ENCODE measurements at places on chromosomes 2 and 18.

DNA sequence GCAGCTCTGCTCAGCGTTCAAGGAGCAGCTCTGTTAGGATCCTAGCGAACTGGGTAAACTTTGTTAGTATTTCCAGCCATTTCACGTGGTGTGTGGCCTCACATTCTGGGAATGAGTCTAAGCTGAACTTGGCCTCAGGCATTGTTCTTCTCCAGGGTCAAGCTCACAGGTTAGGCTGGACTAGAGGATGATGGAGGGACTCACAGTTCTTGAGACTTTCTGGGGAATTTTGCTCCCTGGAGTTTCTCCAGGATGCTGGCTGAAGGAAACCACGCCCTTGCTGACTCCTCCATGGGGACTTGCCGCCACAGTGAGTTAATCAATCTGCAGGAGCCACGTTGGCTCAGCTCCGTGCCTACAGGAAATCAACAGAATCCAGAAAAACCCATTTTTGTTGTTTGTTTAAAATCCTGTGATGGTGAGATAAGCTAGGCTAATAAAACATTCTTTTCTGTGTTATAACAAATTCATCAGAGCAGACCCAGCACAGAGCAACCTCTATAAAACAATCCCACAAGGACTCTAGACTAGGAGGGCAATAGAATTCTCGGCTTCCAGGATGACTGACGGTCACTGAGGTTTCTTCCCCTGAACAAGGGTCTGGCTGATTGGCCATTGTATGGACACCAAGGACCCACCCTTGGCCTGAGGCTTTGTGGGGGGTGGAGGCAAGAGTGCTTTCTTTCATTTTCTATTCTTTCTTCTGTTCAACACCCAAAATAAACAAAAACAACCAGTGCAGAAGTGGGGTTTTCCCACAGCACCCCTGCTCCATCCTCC, 12.6 kb downstream of the CNDP1 start:
- DNase-seq, result no peak

- no peak for DNase-seq
Measured at GRCh38 chr2:109239720-109240119, 110.7 kb downstream of the SH3RF3 start.

- no peak for DNase-seq
Measured at GRCh38 chr18:53795610-53796009, 428.9 kb downstream of the MBD2 start.

- no peak for DNase-seq
Measured at GRCh38 chr2:180442860-180443644, 436.0 kb upstream of the CWC22 start.

DNA sequence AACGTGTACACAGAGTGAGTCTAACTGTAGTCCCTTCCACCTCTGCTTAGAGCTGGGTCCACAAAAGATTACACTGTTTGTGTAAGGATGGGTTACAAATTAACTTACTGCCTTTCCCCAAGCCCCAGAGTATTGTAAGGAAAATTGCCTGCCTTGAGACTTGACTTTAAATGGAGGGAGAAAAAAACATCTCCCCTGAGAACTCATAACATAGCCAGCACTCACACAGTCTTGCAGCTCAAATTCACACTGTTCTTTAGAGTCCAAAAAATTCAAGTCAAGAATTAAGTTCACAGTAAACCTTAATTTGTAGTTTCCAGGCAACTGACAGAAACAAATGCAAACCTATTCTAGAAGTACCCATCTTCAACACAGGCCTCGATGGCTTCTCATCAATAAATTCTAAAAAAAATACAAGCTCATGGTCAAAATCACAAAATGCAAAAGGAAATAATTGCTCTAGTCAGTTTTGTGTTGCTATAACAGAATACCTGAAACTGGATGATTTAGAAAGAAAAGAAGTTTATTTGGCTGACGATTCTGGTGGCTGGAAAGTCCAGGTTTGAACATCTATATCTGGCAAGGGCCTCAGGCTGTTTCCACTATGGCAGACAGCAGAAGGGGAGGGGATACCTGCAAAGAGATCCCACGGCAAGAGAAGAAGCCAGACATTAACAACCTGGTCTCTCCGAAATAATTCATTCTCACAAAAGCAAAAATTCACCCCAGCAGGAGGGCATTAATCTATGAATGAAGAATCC, 34.6 kb upstream of the TMEM17 start:
- no peak for DNase-seq

DNA sequence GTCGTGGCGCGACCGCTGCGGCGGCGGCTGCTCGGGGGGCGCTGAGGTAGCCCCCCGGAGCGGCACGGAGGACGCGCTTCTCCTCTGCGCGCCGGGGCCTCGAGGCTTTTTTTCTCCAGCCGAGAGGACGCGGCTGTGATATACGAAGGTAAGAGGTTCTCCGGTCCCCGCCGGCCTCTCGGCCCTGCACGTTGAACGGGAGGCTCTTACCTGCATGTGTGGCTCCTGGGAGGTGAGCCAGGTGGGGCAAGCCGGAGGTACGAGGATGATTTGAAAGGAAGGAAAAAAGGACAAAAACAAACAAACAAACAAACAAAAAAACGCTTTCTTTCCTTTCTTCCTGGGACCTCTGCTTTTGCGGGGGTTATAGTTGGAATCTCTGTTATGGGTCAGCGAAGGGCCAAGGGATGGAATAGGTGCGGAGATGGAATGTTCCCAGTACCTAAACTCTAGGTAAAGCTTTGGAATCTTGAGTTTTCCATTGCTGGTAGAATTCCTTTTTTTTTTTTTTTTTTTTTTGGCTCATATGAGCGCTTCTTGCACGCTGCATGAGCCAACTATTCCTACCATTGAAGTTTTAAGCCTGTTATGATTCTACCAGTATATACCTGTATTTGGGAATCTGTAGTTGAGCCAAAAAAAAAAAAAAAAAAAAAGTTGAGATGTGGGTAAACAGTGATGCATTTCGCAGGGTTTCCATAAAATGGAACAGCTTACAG, 674 bp downstream of the PTPN4 start:
- peak; percentile 37 for DNase-seq

GRCh38 chr2:235070063-235070706, 118.4 kb downstream of the SH3BP4 start:
- no peak for DNase-seq

GRCh38 chr2:218259099-218259961, 1.5 kb upstream of the GPBAR1 start:
- DNase-seq, result no peak

DNA sequence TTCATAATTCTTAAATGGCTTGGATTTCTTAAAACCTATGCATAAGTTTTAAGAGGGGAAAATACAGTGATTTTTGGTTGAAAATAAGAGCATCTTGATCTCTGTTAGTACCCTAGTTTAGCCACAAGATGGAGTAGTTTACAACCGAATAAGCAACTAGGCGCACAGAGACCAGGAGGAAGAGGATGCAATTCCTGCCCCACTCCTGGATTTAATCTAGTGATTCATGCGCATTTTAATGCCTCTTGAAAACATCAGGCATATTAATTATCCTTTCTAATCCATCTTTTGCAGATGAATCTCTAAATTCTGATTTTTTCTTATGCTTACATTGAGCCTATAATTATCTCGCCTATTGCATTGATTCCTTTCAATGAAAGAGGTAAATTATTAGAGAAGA, 76.7 kb downstream of the MRPS9 start:
- peak; percentile 34 for DNase-seq

DNA sequence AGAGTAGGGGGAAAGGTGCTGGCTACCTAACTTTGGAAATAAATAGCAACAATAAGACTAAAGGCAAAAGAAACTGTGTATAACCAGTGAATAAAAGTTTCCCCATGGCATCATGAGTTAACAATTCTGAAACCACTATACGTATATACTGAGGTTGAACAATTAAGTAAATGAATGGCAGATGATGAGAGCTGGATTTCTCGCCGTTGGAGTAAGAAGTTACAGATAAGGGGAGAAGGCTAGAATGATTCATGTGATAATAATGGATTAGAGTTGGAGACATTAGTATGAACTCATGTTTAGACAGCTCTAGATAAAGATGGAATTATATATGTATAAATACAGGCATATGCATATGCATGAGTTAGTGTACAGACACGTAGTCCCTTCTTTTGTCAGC, 152.7 kb downstream of the UBR3 start:
- DNase-seq, result no peak

- no peak for DNase-seq
Measured at GRCh38 chr2:187390891-187391290, 57.2 kb downstream of the CALCRL start.

DNA sequence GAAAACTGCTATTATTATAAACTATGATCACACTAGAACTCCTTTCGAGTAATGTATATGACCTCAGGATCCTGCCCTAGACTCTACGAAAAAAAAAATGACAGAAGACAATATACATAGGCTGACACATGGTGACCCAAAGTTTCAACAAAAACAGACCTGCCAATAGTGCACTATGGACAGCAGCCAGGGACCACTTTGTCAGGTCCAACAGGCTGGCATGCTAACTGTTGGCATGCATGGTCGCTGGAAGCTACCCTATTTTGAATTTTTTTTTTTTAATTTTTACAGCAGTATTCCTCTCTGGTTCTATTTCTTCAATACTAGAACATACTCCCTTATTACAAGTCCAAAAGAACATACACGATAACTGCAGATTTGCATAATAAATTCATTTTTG, 38.1 kb downstream of the REV1 start:
- no peak for DNase-seq

GRCh38 chr2:195579776-195580555, 77.1 kb upstream of the SLC39A10 start:
- no peak for DNase-seq

DNA sequence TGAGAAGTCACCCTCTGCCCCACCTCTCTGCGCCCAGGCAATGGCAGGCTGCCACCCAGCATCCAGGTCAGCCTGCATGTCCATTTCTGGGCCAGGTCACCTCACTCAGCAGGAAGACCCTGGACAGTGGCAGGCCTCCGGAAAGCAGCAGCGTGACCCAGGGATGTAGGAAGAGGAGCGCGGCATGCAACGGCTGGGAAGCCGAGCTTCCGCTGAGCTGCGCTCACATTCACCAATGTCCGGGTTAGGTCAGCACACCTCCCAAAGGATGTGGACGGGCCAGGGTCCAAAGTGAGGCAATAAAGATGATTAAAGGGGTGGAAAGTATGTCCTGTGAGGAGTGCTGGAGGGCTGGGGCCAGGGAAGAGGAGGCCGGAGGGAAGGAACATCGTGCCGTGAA, 174.5 kb downstream of the CTIF start:
- no peak for DNase-seq

DNA sequence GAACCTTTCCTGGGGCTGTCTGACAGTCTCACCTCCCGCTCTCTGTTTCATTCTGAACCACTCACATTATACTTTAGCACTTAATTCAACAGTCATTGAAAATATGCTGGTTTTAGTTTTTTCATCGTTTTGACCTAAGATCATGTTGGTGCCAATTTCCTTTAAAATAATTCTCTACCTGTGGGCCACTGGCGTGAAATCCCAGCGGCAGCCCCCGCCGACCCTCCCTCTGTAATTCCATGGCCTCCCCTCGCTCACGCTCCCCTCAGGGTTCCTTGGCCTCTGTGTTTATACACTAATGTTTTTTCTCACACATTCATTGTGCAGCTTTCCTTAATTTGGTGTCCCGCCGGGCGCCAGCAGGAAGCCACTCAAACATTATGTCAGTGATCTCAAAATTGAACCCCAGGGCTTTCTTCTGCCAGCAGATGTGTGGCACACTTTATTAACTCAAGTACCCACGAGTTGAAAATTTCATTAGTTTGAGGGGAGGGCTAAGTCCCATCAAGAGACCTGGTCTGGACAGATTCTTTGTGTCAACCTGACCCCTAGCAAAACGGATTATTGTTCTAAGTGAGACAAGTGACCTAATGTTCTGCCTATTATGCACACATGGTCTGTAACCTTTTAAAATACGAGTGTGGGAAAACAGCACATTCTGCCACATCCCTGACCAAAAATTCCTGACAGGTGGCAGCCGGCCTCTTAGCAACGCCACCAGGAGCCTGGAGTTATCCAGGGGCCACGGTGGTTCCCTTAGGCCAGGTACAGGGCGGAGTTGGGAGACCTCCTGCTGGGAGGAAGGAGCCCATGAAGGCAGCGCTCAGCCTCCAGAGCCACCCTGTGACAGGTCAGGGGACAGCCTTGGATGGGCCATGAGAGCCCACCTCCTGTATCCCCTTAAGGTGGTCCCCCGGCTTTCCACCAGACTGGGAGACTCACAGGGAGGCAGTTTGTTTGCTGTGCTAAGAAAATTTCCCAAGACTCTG, 53.1 kb downstream of the APOB start:
- no peak for DNase-seq

DNA sequence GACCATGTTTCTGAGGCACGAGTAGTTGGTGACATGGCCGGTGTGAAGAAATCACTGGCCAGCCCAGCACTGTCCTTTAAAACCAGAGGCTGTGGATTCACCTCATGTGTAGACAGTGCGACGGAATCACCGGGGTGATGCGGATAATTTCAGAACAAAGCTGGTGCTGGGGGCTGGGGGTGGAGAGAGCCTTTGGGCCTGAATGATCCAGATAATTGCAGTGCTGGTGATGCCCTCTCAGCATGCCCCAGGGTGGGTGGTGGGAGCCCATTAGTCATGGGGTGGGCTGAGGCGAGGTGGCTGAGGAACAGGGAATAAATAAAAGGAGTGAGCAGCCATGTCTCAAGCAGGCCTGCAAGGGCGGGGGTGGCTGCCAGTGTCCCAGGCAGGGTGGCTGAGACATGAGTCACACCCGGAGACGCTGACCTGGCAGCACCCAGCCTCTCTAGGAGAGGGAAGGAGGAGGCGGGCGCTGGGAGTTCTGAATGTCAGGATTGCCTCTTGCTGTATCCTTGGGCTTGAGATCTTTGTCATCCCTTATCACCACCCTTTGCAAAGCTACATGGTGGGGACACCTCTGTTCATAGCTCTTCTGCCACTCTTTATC, 151.1 kb upstream of the MSH6 start:
- no peak for DNase-seq

GRCh38 chr2:239563561-239563960, 162.7 kb upstream of the HDAC4 start:
- no peak for DNase-seq

DNA sequence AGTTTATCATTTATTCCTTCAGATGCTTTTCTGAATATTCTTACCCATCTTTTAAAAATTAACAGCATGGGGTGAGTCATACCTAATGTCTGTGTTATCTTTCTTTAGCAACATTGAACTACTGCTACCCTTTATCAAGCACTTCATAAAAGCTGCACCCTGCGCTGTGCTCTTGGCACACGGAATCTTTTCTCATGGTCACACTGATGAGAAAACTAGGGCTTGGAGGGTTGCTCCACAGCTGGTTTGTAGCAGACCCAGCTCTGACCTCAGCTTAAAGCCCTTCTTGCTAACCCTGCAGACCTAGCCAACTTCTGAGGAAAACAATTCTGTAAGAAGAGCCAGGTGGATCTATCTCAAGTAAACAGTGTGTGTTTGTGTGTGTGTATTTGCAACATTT, 106.3 kb downstream of the RNF144A start:
- DNase-seq, result no peak

DNA sequence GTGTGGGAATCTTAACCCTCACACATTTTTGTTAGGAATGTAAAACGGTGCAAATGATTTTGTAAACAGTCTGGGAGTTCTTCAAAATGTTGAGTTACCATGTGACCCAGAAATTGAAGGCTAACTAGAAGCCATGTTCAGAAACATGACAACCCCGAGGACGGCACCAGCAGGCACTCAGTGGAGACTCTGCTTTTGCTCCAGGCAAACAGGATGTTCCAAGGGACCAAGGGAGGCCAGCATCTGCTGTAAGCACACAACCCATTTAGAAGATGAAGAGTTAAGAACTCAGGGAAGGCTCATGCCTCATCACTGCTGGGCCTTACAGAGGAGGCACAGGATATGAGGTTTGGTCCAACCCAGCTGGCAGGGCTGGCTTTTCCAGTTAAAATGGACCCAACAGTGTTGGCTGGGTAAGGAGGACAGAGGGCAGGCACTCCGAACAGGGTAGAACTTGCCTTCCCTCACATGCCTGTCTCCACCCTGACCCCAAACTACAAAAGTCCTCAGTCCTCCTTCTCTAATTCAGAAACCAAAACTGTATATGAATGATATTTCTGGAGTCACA, 23.6 kb downstream of the PARD6G start:
- no peak for DNase-seq

Data from thymus (tissue), 14 donors.